ENCODE measurements at places on chromosomes 3 and 15.

DNA sequence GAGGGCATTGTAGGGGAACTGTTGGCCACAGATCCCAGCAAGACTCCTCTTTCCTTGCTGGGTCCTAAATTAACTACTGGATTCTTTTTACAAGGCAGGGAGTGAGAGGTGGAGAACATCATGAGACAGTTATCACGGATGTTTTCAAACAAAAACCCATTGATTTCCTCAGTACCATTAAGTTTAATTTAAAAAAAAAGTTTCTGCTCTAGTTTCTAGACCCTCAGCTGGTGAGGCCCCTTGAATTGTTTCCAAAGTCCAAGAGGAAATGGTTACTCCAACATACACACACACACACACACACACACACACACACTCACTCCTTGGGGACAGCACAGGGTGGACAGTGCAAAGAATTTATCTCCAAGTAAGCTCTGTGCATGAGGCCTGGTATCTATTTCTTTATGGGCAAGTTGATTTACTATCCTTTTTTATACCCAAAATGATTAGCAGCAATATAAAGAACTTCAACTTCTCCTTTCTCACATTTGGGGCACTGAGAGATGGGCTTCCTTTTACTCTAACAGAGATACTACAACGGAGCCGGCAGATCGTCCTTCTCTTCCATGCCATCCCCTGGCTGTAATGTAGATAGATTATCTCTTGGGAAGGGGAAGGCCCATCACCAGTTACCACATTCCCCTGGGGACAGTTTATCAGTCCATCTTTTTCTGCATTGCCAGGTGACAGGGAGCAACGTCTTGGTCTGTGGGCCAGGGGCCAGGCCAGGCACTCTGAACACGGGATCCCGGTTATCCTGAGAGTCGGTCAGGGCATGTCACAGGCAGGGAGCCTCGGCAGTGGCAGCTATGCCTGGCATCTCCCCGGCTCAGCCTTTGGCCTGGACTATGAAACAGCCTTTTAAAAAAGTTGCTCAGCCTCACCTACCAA, 54.7 kb downstream of the CORO2B start:
- DNase-seq, result no peak

GRCh38 chr3:66450390-66451022, 50.3 kb downstream of the LRIG1 start:
- DNase-seq, result no peak

DNA sequence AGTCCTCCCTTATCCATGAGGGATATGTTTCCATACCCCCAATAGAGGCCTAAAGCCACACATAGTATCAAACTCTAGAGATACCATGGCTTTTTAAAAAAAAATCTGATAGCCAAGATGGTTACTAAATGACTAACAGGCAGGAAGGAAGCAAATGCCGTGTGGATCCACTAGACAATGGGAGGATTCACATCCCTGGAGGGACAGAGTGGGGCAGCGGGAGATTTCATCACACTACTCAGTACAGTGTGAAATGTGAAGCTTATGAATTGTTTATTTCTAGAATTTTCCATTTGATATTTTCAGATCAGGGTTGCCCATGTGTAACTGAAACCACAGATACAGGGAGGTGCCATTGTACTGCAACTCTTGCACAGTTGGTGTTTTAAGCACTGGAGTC, 826.6 kb downstream of the SQOR start:
- no peak for DNase-seq

DNA sequence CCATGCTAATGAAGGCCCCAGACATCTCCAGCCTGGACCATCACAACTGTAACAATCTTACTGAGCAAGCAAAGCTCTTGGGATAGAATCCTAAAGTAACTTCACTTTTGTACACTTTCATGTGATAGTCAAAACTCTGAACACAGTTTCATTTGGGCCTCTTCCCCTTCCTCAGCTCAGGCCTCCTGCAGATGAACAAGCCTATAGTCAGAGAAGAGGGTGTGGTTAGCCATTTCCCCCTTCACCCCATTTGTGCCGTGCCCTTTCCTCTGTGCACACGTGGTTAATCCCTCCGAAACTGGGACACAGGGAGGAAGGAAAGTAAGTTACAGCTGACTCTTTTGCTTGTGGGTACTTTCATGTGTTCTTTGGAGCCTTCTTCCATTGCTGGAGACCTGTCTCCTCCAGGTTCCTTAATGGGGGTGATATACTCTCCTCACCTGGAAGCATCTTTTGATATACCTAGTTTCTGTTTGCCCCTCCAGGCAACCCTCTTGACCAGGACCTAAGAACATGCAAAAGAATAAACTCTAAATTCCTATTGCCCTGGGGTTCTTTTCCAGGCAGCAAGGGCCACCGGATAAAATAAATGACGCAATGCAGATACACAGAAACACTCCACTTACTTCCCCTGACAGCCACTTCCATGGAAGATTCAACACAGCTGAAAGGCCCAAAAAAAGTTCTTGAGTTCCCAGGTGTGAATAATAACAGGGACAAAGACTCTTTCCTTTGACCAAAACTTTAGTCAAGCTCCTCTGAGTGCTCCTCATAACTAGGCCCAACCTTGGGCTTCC, 29.6 kb upstream of the CSTA start:
- no peak for DNase-seq

DNA sequence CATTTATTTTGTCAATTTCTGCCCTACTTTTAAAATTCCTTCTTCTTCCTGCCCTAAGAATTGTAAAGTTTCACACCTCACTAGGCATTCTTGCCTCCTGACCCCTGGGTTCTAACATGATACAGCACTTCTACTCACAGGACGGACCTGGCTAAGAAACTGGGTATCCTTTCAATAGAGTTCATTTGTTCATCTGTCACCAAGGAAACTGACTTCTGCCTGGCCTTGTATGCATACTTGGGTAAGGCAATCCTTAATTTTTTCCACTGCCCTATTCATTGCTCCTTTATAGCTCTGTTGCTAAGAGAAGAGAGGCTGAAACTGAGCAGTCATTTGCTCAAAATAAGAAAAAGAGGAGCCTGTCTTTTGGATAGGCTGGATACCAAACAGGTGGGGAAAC, 3.3 kb downstream of the RGMA start:
- no peak for DNase-seq

- no peak for DNase-seq
Observed at GRCh38 chr15:100426937-100427336, 85.2 kb upstream of the ADAMTS17 start.

DNA sequence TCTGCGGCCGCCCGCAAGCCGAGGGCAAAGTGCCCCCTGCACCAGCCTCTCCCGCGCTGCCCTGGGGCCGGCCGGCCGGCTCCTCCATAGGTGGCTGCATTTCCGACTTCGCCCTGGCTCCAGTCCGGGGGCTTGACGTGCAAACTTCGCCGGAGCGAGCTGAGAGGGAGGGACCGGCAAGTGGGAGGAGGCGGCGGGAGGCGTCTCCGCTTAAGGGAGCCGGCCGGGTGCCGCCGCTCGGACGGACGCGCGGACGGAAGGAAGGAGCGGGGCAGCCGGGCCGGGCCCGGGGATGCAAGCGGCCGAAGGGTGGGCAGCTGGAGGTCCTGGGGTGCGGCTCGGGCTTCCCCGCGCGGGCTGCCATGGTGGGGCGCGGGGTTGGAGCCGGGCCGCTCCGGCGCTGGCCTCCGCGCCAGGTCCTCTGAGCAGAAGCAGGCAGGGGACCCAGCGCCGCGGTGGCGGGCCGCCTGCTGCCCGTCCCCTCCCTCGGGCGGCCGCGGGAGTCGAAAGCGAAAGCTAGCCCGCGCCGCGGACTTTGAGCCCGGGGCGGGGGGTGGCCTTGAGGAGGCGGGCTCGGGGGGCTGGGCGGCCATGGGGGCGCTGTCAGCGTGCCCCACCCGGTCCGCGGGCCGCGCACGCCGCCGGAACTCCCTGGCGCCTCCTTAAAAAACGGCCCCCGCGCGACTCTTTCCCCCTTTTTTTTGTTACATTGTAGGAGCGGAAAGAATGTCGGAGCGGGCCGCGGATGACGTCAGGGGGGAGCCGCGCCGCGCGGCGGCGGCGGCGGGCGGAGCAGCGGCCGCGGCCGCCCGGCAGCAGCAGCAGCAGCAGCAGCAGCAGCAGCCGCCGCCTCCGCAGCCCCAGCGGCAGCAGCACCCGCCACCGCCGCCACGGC, at the start of gene SCAANT1:
Gene SCAANT1 (minus strand): TSS at position 511 of the 895 bp plus-strand sequence.
- DNase-seq, result peak; percentile 77

DNA sequence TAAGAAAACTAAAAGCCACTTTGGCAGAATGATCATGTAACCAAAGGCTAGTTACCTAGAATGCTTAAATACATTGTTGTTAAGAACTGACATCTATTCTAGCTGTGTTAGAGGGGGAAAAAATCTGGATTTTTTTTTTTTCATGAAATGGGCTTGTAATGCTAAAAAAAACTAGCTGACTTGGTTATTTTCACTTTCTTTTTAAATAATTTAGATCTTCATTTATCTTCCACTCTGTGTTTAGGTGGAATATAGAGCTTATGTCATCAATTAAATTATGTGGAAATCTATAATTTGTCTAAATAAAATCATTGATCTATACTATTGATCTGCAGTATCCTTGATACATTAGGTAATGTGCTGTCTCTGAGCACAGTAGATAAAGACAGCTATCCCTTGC, 217.4 kb downstream of the TCF12 start:
- DNase-seq, result no peak

DNA sequence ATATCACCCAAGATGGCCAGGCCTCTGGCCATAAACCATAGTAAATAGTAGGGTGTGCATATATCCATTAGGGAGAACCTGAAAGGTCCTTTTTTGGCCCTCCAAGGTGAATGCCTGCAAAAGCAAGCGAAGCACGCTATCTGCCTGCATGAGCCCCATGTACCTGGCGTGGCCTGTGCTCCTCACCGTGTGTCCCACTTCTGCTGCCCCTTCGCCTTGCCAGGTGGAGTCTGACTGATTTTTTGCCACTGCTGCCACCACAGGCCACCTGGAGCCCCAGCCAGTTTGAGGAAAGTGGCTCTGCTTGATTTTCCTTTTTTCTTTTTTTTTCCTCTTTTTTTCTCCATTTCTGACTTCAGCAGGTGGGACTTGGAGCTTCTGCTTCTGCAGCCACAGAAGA, 139.7 kb downstream of the SNRPN start:
- DNase-seq, result no peak

- no peak for DNase-seq
Observed at GRCh38 chr3:106811376-106811775, 565.9 kb upstream of the CCDC54 start.

- peak; percentile 3 for DNase-seq
Observed at GRCh38 chr3:50390508-50391224, 31.3 kb upstream of the TMEM115 start.

GRCh38 chr3:41299036-41299435, 99.7 kb downstream of the CTNNB1 start:
- no peak for DNase-seq

DNA sequence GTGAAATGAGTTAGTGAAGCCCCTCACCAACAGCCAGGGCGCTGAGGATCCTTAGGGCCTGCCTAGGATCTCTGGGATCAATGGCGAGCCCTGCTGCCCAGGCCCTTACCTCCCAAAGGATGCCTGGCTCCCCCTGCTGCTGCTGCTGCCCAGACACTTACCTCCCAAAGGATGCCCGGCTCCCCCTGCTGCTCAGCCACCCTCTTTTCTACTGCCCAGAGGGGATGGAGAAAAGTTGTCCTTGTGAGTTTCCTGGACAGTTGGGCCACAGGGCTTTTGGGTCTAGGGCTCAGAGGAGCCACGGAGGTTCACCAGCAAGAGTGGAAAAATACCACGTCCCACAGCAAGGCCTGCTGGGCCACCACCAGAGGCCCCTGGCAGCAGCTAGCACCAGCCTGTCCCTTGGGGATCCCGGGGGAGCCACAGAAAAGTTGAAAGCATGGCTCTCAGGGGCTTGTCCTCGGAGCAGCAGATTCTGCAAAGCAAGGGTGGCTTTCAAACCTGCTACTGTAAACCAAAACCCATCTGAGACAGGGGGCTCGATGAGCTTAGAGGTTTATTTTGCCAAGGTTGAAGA, 59.4 kb downstream of the SLC6A6 start:
- no peak for DNase-seq

DNA sequence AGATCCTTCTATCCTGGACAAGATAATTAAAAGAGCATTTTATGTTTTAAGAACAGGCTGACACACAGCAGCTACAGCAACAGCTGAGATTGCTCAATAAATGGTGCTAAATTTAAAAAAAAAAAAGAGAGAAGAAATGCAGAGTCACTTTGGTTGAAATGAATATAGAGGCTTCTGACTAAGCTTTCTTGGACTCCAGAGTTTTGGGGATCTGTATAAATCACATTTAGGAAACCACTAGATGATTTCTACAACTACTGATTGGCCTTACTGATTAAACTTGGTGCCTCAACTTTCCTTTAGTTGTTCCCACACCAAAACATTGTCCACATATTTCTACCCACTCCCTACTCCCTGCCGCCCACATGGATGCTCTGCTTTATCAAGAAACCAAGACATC, 132.9 kb upstream of the ZBTB20 start:
- no peak for DNase-seq

DNA sequence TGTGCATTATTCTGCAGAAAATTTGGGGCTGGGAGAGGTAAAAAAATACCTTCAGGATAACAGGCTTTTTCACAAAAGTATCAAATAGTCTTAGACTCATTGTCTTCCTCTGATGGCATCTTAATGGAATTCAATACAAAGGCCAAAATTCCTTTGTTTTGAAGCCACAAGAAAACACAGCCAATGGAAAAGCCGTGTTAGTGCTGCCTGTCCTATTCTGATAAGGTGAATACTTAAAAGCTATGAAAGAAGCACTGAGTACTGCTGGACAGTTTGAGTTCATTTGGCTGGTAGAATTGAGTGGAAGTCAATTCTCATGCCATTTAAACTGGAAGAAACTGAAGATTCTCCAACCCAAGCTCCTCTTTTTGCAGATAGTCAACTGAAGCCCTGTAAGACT, 395.3 kb upstream of the TPRG1 start:
- DNase-seq, result no peak

DNA sequence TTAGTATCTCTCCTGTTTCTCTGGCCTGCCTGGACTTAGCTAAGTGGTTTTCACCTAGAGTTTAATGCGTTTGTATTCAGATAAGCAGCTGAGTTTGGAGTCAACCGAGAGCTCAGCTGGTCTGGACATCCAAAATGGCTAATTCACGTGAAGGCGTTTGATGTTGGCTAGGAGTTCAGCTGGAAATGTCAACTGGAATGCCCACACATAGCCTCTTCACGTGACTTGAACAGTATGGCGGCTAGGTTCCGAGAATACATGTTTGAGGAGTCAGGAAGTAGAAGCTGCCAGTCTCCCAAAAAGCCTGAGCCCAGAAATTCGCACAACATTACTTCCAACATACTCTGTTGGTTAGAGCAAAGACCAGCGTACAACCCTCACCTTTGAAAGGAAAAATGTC, 2.2 kb downstream of the USP8 start:
- no peak for DNase-seq

- DNase-seq, result no peak
Observed at GRCh38 chr3:54087581-54088410, 34.6 kb upstream of the CACNA2D3 start.

GRCh38 chr15:38652183-38652794, 87.7 kb upstream of the RASGRP1 start:
- no peak for DNase-seq
